ENCODE measurements at places on chromosomes 13 and 19. TPM values are rescaled to one million over a fixed set of nuclear protein-coding genes. Genes with fewer than 3 reads are reported as not detected.

DNA sequence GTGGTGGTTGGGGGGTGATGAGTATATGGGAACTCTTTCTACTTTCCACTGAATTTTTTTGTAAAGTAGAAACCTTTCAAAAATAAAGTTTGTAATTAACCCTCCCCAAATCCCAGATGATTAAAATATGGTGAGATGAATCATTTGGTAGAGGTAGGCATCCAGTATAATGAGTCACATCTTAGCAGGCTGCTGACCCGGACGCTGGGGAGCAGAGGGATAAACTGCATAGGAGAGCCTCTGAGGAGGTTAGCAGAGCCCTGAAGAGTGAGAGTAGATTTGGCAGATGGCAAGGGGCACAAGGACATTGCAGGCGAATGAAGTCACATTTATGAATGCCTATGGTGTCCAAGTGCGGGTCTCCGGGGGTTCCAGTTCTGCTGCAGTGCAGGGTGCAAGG is 293.8 kb downstream of the FGF9 start:
- DNase-seq: no peak

CERS4 gene
- 27.6 TPM for total RNA-seq

DNA sequence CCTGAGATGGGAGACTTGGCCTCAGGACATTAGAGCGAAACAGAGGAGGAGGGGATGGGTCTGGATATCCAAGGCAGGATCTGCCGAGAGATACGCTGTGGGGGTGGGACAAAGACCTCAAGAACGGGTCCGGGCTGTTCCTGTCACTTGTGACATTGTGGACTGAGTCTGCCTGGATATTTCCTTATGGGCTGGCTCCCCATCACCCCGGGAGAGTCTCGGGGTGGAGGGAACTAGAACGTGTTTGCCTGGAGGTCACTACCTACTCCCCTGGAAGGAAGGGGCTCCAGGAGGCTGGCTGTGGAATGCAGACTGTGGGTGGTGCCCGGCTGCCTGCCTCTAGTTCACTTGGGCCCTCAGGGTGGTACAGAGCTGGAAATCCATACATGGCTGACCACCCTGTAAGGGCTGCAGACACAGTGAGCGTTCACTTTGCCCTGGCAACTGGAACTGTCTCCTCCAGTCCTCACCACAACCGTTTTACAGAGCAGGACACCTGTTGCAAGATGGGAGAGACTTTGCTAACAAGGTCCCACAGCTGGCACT is 26.4 kb downstream of the DNM2 start:
- no peak for DNase-seq

DNA sequence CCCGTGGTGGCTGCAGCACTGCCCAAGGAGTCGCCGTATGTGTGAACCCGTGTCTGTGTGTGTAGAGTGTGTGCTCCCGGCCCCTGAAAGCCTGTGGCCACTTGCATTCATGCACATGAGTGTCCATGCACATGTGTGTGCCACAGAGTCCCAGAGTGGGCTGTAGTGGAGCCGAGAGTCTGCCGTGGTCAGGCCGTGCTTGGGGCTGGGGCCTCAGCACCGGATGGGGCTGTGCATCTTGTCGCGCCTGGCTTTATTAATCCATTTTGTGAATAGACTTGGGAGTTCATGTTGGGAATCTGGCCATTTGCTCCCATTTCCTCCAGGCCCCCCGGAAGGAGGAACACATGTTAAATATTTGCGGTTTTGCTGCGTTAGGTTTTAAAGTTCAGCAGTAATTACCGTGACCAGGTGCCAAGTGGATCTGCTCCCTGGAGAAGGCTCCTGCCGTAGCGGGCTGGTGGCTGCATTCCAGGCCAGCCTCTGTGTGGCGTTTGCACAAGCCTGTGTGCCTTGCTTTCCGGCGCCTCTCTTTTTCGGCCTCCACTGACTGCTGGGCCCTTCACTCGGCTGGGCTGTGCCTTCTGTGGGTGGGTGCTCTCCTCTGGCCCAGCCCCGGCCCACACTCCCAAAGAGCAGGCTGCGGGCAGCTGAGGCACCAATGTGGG is 69.2 kb upstream of the KCTD15 start:
- no peak for DNase-seq

DNA sequence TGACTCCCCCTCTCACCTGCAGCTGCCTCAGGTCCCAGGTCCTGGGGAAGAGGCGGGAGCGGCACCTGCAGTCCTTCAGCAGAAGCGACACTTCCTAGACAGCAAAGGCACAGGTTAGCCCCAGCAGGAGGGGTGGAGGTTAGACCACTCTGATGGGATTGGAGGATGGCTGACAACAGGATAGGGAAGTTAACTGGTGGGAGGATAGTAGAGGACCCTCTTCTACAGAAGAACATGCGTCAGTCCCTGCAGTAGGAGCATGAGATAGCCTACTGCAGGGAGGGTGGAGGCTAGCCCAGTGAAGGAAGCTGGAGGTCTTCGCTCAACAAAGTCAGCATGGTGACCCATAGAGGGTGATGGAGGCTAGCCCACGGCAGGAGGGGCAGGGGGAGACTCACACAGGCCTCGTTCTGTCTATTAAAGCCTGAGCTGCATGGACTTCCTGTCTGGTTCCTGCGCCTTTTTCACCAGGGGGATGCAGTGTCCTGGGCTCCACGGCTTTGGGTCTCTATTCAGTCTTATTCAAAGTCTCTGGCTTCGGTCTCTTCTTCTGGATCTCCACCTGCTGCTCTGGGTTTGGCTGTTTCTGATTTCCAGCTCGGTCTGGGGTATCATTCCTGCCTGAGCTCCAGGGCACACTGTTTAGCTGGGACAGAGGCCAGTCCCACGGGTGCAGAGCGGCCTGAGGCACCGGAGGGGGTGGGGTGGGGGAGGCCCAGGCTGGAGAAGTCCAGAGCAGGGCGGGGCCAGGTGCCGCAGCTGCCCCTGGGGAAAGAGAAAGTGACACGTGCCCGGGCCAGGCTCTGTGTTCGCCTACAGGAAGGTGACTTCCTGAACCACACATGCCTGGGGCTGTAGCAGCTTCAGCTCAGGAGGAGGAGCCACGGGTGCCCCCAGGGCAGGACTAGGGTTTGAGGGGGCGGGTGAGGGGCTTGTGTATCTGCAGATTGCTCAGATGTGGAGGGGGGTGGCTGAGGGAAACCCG is 7.3 kb downstream of the IFNL3 start:
- peak; percentile 29 for DNase-seq

- peak; percentile 74 for DNase-seq
These were observed at the start of gene ZNF799 for GRCh38 chr19:12400633-12401502. TSS of gene ZNF799 (minus strand) at chr19:12401271. CDS start at chr19:12401070, 201 bp downstream.

DNA sequence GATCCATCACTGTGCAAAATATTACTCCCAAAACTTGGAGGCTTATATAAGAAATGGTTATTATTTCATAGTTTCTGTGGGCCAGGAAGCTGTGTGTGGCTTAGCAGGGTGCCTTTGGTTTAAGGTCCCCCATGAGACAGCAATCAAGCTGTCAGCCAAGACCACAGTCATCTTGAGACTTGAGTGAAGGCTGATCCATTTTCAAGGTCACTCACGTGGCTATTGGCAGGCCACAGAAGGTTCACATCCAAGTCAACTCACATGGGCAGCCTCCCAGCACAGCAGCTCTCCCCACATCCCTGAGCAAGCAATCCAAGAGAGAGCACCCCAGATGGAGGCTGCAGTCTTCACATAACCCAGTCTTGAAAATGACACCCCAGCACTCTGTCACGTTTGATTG is 537.4 kb downstream of the MYO16 start:
- no peak for DNase-seq

SYDE1 gene
- 0.88 TPM for total RNA-seq

DNA sequence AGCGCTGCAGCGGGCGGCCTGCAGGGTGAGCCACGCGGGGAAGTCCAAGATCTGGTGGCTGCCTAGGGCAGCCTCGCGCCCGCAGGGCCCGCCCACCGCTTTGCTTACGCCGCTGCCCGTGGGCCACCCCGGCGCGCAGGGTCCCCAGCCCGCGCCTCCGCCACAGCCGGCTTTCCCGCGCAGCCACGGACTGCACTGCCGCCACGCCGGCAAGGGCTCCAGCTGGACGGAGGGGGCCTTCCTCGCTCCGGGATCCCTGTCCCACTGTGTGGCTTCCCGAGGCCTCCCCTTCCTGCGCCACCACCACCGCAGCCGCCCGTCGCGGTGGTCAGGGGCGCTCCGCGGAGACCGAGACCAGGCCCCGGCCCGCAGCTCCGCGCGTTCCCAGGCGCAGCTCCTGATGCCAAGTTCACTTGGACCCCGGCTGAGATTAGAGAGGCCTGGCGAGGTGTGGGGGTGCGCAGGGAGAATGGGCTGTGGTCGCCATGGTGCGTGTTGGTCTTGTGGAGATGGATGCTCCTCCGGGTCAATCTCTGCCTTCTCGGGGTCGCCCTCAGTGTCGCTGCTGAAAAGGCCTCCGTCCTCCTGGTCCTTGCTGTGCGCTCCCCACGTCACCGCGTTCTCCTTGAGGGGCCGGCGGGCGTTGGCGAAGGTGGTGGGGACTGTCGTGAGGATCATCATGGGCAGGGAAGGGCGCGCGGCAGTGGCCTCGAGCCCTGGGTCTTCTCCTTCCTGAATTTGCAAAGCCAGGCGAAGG is 17.9 kb upstream of the RNF17 start:
- DNase-seq: no peak

URI1 gene
- total RNA-seq: 106 TPM

OXGR1 gene
- not detected for total RNA-seq

DNA sequence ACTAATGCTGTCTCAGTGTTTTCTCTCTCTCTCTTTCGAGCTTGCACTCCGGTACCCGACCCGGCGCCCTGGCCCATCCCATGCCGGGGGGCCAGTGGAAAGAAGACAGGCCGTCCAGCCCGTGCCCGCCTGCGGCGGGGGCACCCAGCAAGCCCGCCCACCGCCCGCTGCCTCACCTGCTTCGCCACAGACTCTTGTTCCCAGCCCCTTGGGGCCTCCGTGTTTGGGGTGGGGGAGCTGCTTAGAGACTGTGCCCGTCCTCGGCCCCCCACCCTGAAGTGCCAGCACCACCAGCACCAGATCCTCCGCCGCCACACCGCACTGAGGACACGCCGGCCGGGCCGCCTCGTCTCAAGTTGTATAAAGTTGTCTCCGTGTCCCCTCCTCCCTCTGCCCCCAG is 2.4 kb downstream of the LENG9 start:
- no peak for DNase-seq

DNA sequence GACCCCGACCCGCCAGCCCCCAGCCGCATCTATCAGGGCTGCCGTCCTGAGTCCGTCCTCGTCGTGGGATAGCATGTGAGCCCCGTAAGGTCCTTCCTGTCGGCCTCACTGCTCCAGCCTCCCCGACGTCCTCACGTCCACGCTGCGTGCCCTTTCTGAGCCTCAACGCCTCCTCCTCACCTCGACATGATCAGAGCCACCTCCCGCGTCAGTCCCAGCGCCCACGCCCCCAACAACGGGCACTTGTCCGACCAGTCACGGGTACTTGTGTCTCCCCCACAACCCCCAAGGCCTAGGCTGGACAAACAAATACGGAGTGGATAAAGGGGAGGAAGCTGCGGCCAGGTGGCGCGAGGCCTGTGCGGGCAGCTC is 665 bp downstream of the ZNF497 start:
- DNase-seq: no peak

DNA sequence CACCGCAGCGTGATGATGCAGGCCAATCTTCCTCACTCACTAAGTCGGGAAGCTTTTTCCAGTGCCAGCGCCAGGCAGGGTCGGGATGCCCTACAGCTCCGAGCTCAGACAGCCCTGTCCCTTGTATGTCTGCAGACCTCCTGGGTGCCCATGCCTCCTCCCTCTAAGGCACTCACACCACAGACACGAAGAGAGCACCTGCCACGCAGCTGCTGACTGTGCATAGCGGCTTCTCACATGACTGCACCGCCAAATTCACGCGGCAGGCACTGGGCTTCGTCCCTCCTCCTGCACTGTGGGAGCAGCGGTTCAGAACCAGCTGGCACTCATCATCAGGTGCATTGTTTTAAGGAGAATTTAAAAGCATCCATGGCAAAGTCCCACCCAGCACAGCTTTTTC is 88.1 kb downstream of the SLC7A1 start:
- DNase-seq: no peak

- DNase-seq: no peak
These were observed 4.1 kb downstream of the VSTM2B start for GRCh38 chr19:29529646-29530539.

DNA sequence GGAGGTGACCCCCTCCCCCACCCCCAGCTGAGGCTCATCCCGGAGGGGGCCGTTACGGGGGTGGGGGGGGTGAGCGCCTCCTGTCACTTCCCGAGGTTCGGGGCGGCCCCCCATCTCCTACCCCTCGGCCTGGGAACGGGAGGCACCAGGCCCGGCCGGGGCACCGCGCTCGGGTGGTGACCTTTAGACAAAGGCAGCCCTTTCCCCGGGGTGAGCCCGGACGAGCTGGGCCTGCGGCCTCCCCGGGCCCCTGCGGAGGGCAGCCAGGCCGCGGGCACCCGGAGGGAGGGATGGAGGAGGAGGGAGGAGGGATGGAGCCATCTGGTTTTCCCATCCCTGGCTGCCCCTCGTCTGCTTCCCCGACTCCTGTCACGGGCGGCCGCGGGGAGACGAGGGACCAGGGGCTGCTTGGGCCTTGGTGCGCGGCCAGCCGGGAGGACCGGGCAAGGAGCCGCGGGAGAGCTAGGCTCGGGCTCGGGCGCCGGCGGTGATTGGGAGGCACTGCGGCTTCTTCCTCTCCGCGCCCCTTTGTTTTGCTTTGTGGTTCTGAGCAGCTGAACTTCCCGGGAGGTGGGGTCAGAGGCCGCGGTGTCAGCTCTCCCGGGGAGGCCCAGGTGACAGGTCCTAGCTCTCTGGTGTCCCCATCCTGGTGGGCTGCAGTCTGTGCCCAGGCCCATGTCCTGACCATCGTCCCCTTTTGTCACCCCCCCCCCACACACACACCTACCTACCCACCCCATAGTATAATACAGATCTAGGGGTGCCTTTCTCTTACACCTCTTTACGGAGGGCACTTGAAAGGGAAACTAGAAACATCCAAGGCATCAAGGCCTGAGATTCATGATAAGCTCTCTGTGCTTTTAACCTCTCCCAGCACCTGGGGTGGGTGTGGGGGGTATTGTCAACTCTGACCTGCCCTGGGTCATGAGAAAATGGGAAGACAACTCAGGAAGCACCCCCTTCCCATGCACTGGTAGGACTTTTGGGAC is 1.3 kb downstream of the BICRA start:
- DNase-seq: peak; percentile 61

DNA sequence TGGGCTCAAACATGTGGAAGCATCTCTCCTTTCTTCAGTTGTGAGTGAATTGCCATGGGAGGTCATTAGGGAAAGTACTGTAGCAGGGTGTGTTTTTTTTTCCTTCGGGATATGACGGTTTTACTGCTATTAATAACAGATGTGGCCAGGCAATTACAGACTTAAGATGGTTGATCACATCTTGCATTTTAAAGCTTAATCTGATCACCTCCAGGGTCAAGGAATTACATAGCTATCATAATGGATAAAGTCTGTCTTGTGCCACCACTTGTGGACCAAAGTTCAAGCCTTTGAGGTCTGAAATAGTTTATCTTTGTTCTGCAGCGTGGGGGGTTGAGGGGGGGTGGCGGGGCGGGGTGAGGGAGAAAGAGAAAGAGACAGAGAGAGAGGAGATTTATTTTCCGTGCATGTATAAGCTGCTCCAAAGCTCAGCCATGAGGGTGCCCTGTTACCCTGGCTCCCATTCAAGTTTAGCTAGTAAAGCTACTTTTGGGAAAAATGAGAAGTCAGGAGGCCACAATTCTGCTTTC is 5.5 kb upstream of the SERP2 start:
- no peak for DNase-seq

- peak; percentile 73 for DNase-seq
These were observed 409 bp downstream of the FOSB start for GRCh38 chr19:45468159-45468651.

- no peak for DNase-seq
These were observed 41.9 kb upstream of the PSG2 start for GRCh38 chr19:43124360-43124759.

MEF2B gene
- total RNA-seq: 5.0 TPM

- peak; percentile 28 for DNase-seq
These were observed 46.4 kb upstream of the SHKBP1 start for GRCh38 chr19:40530091-40530901.

KLF12 gene
- total RNA-seq: 81.9 TPM

GRCh38 chr19:1857648-1858326 is 5.6 kb downstream of the KLF16 start:
- no peak for DNase-seq
